ENCODE measurements at places on chromosomes 5 and 9.

- H3K4me1 ChIP-seq = peaks cover 45% of the 10 kb centered on the region
- no peak overlapping the region for H3K27ac ChIP-seq
- no peaks in the 10 kb centered on the region for H3K36me3 ChIP-seq
- no peak for DNase-seq
- no peaks in the 10 kb centered on the region for H3K27me3 ChIP-seq
These were observed 28.4 kb downstream of the RFX3 start for GRCh38 chr9:3497401-3497800.

GRCh38 chr9:121537283-121537682, 37.6 kb upstream of the GGTA1 start:
- H3K27me3 ChIP-seq = no peaks in the 10 kb centered on the region
- no peak overlapping the region for H3K4me3 ChIP-seq
- no peaks in the 10 kb centered on the region for H3K4me1 ChIP-seq

GRCh38 chr5:176703857-176704256, 56.6 kb downstream of the TSPAN17 start:
- H3K27ac ChIP-seq = no peak overlapping the region
- no peaks in the 10 kb centered on the region for H3K27me3 ChIP-seq
- H3K4me3 ChIP-seq = no peak overlapping the region
- no peaks in the 10 kb centered on the region for H3K4me1 ChIP-seq
- no peak for DNase-seq

DNA sequence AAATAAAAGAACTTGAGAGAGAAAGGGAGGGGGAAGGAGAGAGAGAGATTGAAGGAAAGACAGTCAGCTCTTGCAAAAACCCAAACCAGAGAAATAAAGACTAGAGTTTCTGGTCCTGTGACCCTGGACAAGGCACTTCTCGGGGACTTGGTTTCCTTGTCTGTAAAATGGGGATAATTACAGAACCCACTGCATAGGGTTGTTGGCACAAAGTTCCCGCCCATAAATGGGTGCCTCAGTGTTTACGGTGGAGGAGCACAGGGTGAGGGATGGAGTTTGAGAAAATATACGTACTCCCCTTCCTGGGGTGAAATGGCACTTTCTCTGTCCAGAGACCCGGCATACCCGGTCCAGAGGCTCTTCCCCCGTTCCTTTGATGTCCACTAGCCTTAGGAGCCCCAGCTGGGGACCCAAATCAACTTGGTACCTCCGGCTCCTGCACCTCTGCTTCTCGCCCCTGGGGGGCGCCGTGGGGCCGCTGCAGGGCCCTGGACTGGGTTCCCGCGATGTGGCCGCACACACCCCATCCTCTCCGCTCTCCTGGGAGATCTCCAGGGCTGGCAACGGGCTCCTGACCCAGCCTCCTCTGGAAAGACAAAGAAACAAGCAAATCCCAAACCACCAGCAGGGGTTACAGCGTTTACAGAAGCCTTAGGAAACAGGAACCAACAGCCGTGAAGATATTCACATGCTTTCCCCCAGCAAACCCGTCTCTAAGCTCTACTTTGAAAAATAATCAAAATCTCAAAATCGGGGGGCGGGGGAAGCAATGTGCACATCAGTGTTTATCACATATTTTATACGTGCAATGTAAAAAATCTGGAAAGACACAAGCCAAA, 26.3 kb downstream of the PTGES start:
- DNase-seq = peak; percentile 95
- H3K36me3 ChIP-seq = no peaks in the 10 kb centered on the region
- H3K27me3 ChIP-seq = no peaks in the 10 kb centered on the region
- no peak overlapping the region for H3K27ac ChIP-seq
- H3K4me1 ChIP-seq = no peaks in the 10 kb centered on the region
- H3K4me3 ChIP-seq = no peak overlapping the region

GRCh38 chr5:56329652-56330051, 96.5 kb upstream of the ANKRD55 start:
- no peaks in the 10 kb centered on the region for H3K27me3 ChIP-seq
- H3K4me3 ChIP-seq = no peak overlapping the region
- no peak overlapping the region for H3K27ac ChIP-seq
- no peak for DNase-seq

DNA sequence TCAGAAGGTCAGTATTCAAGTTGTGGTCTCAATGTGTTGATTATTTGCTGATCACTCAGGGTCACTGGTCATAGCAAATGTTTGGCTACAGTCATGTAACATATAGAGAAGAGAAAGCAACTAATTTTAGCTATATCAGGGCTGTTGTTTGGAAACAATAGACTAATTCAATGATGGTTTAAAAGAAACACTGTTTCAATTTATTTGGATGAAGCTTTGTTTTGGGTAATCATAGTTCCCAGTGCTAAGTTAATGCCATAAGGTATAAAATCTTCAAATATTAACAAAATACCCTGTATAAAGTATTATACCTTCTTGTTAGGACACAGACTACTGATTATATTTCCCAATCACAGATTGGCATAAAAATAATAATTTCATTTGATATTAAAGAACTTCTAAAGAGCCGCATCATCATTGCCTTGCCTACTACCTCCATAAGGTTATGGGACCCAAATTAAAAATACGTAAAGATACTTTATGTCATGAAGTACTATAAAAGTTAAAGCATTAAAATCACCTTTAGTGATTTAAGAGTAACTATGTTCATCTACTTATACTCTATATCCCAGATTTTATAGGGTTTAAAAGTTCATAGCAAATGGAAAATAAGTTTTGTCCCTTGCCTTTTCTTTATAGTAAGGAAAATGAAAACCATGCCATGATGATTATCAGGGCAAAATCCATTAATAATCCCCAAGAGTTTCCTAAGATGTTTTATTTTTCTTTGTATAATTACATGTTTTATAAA, 6.0 kb downstream of the NR3C1 start:
- no peak for DNase-seq
- no peak overlapping the region for H3K27ac ChIP-seq

DNA sequence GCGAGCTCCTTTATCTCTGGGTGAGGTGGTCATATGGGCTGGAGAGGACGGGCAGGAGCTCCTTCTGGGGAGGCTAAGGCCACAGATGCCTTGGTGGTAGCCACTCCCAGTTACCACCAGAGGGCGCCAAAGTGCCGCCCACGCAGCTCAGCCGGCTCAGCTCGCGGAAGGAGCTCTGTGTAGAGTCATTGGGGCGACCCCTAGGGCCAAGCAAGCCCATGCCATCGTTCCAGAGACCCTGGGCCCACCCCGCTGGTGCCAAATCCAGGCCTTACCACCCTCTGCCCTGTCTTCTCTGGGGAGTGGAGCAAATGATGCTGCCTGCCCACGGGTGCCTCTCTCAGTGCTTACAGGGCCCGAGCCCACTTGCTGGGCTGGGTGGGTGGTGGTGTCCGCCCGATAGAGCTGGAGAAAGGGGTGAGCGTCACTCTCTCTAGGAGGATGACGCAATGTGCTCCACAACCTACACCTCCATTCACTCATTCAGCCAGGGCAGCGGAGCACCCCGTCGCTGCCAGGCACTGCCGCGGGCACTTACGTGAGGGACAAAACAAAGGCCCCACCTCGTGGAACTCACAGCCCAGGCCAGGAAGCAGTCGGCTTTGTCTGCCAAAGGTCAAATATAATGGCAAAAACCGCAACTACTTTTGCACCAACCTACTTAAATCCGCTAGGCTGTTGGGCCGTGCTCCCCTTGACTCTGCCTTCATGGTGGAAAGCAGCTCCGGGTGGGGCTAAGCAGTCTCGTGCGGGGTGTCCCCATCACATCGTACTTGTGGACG, 13.8 kb downstream of the TSPAN17 start:
- DNase-seq = peak; percentile 81
- H3K36me3 ChIP-seq = no peaks in the 10 kb centered on the region
- H3K27me3 ChIP-seq = no peaks in the 10 kb centered on the region
- no peak overlapping the region for H3K4me3 ChIP-seq

DNA sequence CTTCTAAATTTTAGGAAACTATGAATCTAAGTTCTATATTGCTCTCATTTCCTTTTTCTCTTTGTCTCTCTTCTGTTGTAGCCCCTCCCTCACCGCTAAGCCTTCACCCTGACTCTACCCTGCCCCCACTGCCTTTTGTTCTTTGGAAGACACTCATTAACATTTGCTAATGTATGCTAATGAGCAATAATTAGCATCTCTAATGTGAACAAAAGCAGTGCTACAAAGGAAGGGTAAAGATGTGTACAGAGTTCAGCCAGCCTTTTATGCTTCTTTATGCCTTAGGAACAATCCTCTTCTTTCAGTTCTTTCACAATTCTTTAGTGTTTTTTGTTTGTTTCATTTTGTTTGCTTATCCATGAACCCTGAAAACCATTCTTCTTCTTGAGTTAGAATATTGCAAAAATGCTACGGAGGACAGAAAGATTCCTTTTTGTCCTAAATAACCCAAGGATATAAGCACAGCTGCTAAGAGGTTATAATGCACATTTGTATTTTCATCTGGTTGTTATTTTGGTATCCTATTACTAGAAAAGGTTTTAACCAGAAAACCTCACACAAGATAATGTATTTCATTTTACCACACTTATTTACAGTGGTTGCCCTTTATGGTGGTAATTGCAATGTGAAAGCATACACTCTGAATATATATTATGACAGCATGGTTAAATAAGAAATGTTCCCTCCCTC, 159.3 kb downstream of the TMC1 start:
- H3K4me3 ChIP-seq = no peak overlapping the region
- no peak for DNase-seq
- no peak overlapping the region for H3K27ac ChIP-seq
- H3K4me1 ChIP-seq = no peaks in the 10 kb centered on the region
- no peaks in the 10 kb centered on the region for H3K27me3 ChIP-seq
- no peaks in the 10 kb centered on the region for H3K36me3 ChIP-seq

DNA sequence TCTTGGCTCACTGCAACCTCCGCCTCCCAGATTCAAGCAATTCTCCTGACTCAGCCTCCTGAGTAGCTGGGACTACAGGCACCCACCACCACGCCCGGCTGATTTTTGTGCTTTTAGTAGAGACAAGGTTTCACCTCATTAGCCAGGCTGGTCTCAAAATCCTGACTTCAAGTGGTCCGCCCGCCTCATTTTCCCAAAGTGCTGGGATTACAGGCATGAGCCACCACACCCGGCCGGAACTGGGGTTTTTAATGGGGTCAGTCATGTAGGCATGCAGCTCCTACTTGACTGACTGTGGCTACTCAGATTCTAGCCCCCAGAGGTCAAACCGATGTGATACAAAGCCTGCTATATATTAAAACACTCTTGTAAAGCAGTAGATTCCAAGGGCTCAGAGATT, 631.7 kb downstream of the MAT2B start:
- no peak overlapping the region for H3K27ac ChIP-seq
- H3K4me3 ChIP-seq = no peak overlapping the region
- no peaks in the 10 kb centered on the region for H3K36me3 ChIP-seq

- H3K36me3 ChIP-seq = no peaks in the 10 kb centered on the region
- peaks cover 46% of the 10 kb centered on the region for H3K4me1 ChIP-seq
- H3K27ac ChIP-seq = no peak overlapping the region
- H3K4me3 ChIP-seq = no peak overlapping the region
- DNase-seq = no peak
- H3K27me3 ChIP-seq = no peaks in the 10 kb centered on the region
These were observed 6.2 kb downstream of the TENT4A start for GRCh38 chr5:6719417-6719816.

- no peak overlapping the region for H3K4me3 ChIP-seq
- no peak for DNase-seq
- H3K27ac ChIP-seq = no peak overlapping the region
These were observed 13.3 kb downstream of the SLC25A46 start for GRCh38 chr5:110751902-110752762.

DNA sequence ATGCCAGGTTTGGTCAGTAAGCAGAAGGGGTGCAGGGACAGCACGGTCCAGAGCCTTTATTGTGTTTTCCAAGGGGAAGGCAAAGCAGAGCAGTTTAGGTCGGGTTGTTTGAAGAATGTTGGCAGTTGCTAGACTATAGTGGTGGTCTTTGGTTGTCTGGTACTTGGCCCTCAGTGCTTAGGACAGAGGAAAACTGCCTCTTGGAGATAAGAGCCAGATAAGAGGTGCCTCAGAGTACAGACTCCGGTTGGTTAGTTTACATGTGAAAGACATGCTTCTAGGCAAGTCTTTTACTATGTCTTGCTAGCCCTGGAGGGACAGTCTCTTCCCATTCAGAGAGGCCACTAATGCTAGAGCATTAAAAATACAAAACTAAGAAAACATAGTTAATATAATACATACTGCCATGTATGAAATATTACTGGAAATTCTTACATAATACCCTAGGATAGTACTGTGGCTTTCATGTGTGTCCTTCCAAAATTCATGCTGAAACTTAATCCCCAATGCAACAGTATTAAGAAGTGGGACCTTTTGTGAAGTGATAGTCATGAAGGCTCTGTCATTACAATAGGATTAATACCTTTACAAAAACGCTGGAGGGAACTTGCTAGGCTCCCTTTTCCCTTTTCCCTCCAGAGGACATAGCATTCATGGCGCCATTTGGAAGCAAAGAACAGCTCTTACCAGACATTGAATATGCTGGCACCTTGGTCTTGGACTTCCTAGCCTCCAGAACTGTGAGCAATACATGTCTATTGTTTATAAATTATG, 280.4 kb downstream of the TMEM167A start:
- no peaks in the 10 kb centered on the region for H3K36me3 ChIP-seq
- H3K27ac ChIP-seq = no peak overlapping the region
- no peak for DNase-seq
- H3K4me1 ChIP-seq = peaks cover 6% of the 10 kb centered on the region
- H3K4me3 ChIP-seq = no peak overlapping the region
